SK-N-SH treated with all-trans-retinoic acid at 6 μM for 48 hours (cell line): ENCODE measurements at places on chromosomes 5 and 9.
A peak's percentile ranks its signal among the peaks of the same experiment; 100 is the strongest.

- ATAC-seq = peak; percentile 89
These were observed 273.4 kb downstream of the CSNK1G3 start for GRCh38 chr5:123785162-123786071.

GRCh38 chr5:132829742-132830435 is 558 bp downstream of the SHROOM1 start:
- ATAC-seq = peak; percentile 96

GRCh38 chr9:128870128-128870940 is 11.4 kb downstream of the KYAT1 start:
- ATAC-seq = no peak

DNA sequence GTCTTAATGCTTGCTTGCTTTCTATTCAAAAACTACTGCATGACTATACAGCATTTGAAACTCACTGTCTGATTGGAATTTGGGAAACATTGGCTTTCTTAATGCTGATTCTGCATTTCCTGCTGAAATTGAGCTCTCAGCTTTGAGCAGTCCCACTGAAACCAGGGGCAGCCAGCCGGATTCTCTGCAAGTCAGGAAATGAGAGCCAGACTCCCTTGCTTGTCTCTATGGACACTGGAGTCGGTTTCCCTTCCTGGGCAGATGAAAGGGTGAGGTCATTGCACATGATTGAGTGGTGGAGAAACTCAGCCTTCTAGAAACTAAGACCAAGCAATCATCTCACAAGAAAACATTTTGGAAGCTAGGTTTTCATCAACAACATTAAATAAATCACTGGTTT is 119.7 kb upstream of the SPATA31C2 start:
- peak; percentile 95 for ATAC-seq

DNA sequence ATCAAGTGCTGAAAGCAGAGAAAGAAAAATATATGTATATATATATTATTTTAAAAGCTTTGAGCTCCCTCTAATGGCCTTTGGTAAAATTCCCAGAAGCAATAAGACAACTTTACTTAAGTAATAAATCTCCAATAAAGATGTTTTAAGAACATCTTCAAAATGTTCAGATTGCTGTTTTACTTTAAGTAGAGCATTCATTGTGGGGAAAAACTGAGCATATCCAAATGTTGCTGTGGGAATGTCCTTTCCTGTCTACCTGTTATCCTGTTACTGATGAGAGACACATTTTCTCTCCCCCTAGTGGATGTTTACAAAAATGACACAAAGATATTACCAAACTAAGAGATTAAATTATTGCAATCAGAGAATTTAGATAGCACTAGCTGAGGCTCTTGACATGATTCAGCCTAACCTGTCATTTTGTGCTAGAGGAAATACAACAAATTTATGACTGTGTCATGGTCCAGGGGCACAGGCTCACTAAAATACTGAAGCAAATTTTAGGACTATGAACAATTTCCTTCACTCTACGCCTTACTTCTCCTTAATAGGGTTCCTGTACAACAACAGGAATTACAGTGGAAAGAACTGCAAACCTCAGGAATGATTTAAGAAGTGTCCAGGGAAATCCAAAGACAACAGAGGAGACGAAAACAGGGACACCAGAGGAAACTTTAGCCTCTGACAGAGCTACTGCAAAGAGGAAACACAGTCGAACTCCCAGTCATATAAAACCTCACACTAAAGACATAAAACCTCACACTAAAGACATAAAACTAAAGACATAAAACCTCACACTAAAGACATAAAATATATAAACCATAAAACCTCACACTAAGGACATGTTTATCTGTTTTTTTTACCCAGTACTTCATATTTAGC is 24.3 kb upstream of the PRRC1 start:
- ATAC-seq = peak; percentile 85

- ATAC-seq = no peak
These were observed 473.9 kb upstream of the COX7C start for GRCh38 chr5:86143837-86144236.

DNA sequence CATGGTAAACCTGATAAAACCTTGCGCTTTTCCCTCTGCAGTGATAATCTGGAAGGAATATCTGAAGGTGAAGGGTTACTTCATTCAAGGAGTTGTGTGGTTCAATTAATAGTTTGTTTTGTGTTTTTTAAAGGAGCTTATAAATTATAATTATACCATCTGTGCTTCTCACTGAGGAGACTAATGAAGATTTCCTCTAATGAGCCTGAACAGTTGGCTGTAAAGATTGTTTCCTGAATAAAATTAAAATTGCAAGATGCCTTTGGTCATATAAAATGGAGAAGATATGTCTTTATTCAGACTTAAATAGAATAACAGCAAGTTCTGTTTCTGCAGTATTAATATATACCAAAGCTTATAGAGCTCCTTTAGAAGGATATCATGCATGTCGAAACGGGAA is 59.9 kb downstream of the GAPVD1 start:
- no peak for ATAC-seq

- ATAC-seq = no peak
These were observed 388.5 kb upstream of the CTNND2 start for GRCh38 chr5:12292610-12293204.

- peak; percentile 32 for ATAC-seq
These were observed 1.5 kb downstream of the PRRC2B start for GRCh38 chr9:131395157-131396098.

DNA sequence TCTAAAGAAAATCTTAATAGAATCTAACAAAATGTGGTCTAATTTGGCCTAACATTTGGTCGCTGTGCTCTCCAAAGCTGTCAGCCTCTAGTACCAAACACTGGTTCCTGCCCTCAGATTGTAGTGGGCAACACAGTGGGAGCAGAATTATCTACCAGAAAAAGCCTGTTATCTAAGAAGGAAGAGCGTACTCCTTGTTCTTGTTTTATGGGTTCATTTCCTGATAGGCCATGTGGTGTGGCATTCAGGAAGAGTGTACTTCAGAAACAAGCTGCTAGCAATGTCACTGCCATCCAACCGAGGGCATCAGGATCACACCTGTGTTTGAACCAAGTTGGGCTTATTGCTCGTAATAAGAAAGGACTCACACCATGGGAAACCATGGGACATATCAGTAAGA is 487.9 kb upstream of the DAP start:
- ATAC-seq = no peak

DNA sequence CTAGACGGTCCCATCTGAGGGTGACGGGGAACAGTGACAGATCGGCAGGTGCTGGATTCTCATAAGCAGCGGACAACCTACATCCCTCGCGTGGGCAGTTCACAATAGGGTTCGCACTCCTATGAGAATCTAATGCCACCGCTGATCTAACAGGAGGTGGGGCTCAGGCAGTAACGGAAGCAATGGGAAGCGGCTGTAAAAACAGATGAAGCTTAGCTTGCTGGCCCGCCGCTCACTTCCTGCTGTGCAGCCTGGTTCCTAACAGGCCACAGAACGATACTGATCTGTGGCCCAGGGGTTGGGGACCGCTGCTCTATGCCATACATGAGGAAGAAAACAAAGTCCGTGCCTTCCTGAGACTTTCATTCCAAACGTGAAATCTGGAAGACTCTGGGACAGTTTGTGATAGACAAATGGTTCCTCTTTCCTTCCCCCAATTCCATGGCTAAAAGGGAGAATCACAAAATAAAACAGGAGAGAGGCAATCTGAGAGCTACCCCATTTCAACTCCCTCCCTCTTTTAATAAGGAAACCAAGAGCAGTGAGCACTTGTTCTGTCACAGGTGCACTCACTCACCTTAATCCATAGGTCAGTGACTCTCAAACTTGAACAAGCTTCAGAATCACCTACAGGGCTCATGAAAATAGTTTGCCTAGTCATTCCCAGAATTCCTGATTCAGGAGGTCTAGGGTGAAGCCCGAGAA is 12.1 kb downstream of the PDCL start:
- no peak for ATAC-seq

GRCh38 chr9:124854822-124855221 is 1.6 kb downstream of the WDR38 start:
- ATAC-seq = no peak

DNA sequence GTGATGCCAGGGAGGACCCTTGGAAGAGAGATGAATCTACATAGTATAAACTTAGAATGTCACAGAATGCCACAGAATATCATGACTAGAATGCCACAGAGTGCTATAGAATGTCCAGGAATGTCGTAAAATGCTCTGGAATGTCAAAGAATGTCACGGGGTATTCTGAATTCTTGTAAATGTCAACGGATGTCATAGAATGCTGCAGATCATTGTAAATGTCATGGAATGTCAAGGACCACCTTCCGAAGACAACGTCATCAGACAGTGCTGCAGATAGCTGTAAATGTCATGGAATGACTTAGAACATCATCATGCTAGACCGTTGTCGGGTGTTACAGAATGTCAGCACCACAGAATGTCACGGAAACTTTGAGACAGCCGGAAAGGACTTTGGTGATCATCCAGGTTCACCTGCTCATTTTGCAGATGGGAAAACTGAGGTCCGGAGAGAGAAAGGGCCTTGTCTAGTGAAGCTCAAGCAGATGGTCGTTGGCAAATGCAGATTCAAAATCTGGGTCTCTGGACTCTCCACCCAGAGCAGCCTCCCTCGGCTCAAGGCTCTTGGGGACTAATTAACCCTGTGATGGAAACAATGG is 117.1 kb downstream of the LHX2 start:
- ATAC-seq = no peak

DNA sequence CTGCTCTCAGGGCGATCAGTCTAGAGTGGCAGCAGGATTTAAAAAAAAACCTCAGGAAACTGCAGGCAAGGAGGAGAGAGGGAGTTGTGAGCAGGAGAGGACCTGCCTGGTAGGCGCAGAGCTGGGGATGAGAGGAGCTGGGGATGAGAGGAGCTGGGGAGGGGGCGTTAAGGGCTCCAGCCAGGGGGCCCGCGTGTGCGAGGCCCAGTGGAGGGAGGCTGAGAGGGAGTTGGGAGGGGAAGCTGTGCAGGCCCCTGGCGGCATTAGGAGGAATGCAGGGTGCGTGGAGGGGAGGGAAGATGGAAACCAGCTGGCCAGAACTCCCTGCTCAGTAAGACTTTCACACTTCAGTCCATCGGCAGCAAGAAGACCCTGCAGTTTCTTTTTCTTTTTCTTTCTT is 45.2 kb upstream of the HMCN2 start:
- peak; percentile 87 for ATAC-seq

GRCh38 chr9:133250741-133251170 is 24.2 kb downstream of the ABO start:
- ATAC-seq = no peak

- no peak for ATAC-seq
These were observed 3.5 kb downstream of the RFESD start for GRCh38 chr5:95649842-95650620.

DNA sequence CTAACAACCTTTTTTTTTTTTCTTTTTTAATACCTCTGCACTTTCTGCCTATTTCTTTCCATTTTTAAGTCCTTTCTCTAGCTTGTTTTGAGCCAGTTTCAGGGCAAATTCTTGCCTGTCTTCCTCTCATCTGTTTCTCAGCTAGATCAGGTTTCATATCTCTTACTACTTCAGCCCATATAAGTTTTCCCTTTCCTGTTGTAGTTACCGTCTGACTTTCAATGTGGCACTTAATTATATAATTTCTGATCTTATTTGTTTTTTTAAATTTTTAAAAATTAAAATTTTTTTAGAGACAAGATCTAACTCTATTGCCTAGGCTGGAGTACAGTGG is 104.7 kb upstream of the ELL2 start:
- ATAC-seq = peak; percentile 40

GRCh38 chr5:154543380-154543779 is 65.4 kb upstream of the HAND1 start:
- ATAC-seq = no peak

DNA sequence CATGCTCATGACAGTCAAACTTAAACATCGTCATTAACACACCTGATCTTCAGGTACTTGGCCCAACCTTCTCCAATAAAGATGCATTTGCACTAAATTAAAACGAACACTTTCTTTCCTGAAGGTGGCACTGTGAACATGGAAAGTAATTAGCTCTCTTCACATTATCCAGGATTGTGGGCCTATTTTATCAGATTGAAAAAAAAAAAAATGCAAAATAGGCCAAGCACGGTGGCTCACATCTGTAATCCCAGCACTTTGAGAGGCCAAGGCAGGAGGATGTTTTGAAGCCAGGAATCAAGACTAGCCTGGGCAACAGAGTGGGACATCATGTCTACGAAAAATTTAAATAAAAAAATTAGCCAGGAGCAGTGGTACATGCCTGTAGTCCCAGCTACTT is 14.4 kb upstream of the CDC20B start:
- no peak for ATAC-seq

- ATAC-seq = no peak
These were observed 11.5 kb upstream of the SPATA24 start for GRCh38 chr5:139415221-139415861.

- peak; percentile 32; the same call in 2 of the 3 replicates for ATAC-seq
These were observed 54.4 kb upstream of the RUFY1 start for GRCh38 chr5:179495906-179496455.

DNA sequence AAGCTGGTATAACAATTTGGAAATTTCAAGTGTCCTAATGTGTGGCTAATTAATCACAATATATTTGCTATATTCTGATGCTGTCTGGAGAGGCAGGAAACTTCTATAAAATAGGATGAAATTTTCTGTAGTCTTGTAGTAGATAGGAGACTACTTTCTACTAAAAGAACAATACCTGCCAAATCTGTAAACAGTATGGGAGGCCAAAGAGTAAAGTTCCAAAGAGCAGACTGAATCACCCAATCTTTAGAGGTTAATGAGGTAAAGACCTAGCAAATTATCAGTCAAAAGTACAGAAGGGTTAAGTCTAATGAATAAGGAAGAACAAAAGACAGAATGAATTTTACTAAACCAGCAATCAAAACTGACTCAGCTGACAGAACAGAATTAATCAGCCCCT is 52.4 kb upstream of the RGS7BP start:
- no peak for ATAC-seq

- no peak; the same call in 2 of the 3 replicates for ATAC-seq
These were observed 43.9 kb upstream of the CEP72 start for GRCh38 chr5:568061-568781.

- no peak for ATAC-seq
These were observed 1269.2 kb downstream of the EFNA5 start for GRCh38 chr5:106401561-106401960.

- ATAC-seq = no peak
These were observed 23.2 kb downstream of the DOCK8 start for GRCh38 chr9:237858-238345.

DNA sequence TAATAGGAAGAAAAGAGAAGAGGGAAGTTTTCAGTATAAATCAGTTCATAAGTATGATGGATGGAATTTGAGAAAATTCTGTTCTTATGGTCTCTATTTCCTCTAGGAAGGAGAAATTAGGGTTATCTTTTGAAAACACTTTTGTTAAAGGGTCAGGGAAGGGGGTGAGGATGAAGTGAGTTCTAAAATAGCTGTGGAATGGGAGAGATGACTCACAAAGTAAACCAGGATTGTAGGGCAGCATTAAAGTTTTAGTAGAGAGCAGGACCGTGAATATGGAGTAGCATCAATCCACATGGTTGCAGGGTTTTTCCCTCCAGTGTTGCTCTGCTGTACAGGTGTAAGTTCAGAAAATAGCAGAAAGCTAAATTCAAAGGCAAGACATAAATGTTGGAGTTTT is 32.4 kb downstream of the MUSK start:
- ATAC-seq = peak; percentile 58

GRCh38 chr9:28004900-28005299 is 431.6 kb upstream of the C9orf72 start:
- ATAC-seq = no peak
